ENCODE measurements at places on chromosomes 3 and 15.

DNA sequence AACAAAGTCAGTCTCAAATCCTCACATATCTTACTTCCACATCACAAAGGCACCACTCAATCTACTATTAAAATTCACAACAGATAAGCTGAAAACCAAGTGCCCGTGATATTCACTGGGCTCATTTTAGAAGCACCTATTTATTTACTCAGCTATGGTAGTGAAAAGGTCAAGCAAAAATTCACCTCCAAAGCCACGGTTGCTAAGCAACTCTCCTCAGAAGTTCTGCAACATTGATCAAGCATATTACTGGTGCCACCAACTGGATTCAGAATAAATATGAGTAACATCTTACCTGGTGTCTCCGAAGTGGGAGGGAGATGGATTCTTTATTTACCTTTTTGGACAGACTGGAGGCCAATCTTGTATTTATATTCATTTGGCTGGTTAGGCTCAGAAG is 714.8 kb downstream of the FHIT start:
- DNase-seq, result no peak

GRCh38 chr3:82122554-82123345 is 361.3 kb upstream of the GBE1 start:
- DNase-seq, result no peak

DNA sequence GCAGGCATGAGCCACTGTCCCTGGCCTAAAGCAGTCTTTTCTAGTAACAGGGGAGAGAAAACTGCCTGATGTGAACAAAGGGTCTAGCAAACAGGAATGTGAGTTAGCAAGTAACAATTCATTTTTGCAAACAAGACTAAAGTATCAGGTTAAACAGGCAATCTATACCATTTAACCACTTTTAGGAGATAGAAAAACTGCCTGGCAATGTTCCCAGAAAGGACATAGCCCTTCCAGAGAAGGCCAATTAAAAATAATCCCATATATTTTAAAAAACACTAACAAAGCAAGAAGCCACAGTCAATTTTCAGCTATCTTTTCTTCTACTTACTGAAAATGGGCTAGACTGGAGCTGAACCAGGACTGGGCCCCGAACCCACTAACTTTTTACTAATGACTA is 6.3 kb downstream of the RBSN start:
- no peak for DNase-seq

DNA sequence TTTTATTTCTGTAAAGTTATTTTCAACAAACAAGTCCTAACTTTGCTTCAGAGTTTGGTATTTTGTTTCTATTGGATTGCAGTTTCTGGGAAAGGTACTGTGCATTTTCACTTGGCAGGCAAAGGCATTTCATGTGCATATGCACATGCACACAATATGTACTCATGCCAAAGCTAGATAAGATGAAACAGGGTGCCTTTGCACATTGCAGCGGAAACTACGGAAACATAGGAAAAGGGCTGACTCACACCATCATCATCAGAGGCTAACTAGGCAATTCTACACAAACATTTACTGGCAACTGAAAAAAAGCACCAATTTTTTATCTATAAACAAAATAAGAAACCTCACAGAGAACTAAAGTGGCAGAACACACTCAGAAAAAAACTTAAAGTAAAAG is 550.6 kb upstream of the NECTIN3 start:
- DNase-seq, result no peak

- DNase-seq, result no peak
These were observed 62.6 kb downstream of the LMLN start for GRCh38 chr3:198022604-198023003.

GRCh38 chr15:57156210-57156884 is 220.0 kb upstream of the CGNL1 start:
- no peak for DNase-seq
